ENCODE measurements at places on chromosomes 5 and 9.
A peak's percentile ranks its signal among the peaks of the same experiment; 100 is the strongest.

GRCh38 chr5:108382784-108383330 lies 959 bp upstream of the FBXL17 start:
- no peaks in the 10 kb centered on the region for H3K4me1 ChIP-seq

DNA sequence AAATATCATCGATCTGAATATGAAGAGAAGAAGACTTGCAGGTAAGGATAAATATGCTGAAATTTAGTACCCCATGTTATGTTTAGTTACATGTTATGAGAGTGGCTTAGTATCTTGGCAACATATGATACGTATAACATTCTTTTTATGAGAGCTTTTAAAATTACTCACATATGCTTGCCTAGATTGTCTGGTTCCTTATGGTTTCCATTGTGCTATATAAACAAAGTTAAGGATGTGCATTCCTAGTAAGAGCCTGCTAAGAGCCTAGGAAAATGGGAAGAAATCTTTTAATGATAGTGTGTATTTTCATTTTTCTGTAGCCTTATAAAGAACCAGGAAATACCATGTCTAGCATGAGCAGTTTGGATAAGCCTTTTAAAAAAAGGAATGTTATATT lies 112.0 kb upstream of the KCNN2 start:
- H3K4me1 ChIP-seq: no peaks in the 10 kb centered on the region
- H3K36me3 ChIP-seq: no peaks in the 10 kb centered on the region
- no peak overlapping the region for H3K27ac ChIP-seq
- peak; percentile 79 for DNase-seq
- H3K27me3 ChIP-seq: no peaks in the 10 kb centered on the region

- peak; percentile 45 for DNase-seq
- peaks cover 73% of the 10 kb centered on the region for H3K27me3 ChIP-seq
- H3K27ac ChIP-seq: no peak overlapping the region
- peaks cover 11% of the 10 kb centered on the region for H3K4me1 ChIP-seq
These were observed 92.3 kb downstream of the LMX1B start for GRCh38 chr9:126705767-126706697.

- no peak overlapping the region for H3K4me3 ChIP-seq
- DNase-seq: no peak
- H3K27me3 ChIP-seq: no peaks in the 10 kb centered on the region
These were observed 23.2 kb downstream of the PSAT1 start for GRCh38 chr9:78320030-78320693.

DNA sequence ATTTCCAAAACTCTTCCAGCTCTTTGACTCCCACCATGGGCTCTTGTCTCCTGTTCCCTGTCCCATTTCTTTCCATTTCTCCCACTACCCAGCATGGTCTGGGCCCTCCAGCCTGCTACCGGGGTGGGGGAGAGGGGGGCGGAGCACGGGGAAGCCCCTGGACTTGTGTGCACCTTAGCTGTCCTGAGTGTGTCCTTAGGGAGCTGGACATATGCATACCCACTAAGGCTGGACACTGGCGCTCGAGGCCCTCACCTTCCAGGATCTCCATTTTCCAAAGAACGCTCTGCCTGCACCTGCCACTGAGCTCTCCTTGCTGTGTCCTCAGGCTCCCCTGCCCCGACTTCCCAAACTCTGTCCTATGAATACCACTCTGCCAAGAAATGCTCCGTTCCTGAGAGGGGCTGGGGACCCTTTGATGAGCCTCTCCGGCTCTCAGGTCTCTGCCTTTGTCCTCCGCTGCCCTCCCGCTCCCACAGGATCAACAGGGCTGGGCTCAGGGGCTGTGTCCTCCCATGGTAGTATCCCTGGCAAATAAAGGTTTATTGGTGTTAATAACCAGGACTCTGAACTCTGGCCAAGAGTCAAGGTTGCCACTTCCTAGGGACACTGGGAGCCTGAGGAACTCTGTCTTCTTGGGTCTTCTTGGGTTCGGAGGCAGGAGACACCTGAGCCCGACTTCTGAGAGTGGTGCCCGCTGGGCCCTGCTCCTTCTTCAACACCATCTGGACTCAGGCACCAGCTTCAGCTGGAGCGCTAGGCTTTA lies 831 bp upstream of the SHROOM1 start:
- peak overlapping the region; percentile 78 for H3K4me3 ChIP-seq
- no peaks in the 10 kb centered on the region for H3K27me3 ChIP-seq
- H3K4me1 ChIP-seq: peaks cover 13% of the 10 kb centered on the region
- H3K27ac ChIP-seq: no peak overlapping the region
- no peaks in the 10 kb centered on the region for H3K36me3 ChIP-seq

DNA sequence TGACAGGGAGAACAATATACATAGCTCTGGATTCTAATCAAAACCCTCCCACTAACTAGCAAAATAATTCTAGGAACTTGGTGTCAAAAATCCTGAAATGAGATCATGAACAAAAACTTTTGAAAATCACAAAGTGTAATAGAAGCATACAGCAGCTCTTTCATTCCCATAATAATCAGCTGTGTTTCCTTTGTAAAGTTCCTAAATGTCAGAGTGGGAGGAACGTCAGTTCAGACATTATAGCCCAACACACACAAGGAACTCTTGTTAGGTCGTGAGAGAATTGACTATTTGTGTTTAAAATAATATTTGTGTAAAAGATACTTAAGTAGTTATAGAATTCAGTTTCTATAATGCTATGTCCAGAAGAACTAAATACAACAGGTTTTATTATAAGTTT lies 312.8 kb downstream of the SEMA5A start:
- H3K4me3 ChIP-seq: no peak overlapping the region
- H3K27ac ChIP-seq: peak overlapping the region; percentile 28
- H3K27me3 ChIP-seq: no peaks in the 10 kb centered on the region

DNA sequence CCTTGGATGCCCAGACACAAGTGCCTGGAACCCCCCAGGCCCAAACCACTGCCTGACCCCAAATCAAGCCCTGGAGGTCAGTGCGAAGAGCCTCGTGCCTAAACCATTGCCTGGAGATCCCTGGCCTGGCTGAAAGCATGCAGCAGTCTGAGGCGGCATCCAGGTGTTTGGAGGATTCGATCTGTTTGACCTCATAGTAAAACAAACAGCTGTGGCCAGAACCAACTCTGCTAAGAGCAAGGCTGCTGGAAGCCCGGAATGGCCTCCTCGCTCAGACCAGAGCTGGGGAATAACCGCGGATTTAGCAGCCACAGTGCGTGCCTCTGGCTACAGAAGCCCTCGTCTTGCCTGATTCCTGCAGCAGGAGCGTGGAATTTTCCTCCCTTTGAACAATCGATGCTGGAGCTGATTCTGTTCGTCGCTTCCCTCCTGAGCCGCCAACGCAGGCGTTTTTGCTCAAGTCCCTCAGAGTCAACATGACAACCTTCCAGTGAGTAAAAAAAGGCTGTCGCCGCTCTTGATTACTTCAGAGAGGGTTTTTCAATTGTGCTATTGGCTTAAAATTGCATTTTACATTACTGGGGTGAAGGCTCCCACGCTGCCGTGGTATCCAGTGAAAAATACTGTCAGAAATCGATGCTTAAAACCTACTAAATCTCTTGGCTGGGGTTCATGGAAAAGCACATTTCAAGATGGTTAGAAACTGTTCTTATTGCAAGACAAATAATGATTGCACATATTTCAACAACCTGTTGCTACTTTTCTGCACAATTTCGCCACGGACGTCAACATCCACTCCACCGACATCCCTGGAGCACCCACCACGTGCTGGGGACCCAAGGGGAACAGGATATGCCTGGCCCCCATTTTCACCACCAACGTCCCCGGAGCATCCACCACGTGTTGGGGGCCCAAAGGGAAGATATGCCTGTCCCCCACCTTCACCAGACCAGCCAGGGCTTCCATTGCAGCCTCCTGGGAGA lies 190.0 kb downstream of the OLFM1 start:
- H3K27ac ChIP-seq: no peak overlapping the region
- peaks cover 2% of the 10 kb centered on the region for H3K4me1 ChIP-seq
- H3K36me3 ChIP-seq: no peaks in the 10 kb centered on the region
- no peak for DNase-seq
- no peak overlapping the region for H3K4me3 ChIP-seq

- H3K36me3 ChIP-seq: no peaks in the 10 kb centered on the region
- H3K27ac ChIP-seq: no peak overlapping the region
- peaks cover 59% of the 10 kb centered on the region for H3K4me1 ChIP-seq
- DNase-seq: no peak
- H3K4me3 ChIP-seq: no peak overlapping the region
- H3K27me3 ChIP-seq: peaks cover 93% of the 10 kb centered on the region
These were observed 17.5 kb downstream of the CRB2 start for GRCh38 chr9:123373447-123373923.

- no peak overlapping the region for H3K4me3 ChIP-seq
- DNase-seq: no peak
- H3K4me1 ChIP-seq: no peaks in the 10 kb centered on the region
- no peak overlapping the region for H3K27ac ChIP-seq
These were observed 50.5 kb downstream of the ELAVL2 start for GRCh38 chr9:23775549-23775948.

GRCh38 chr5:77558266-77558665 lies 66.2 kb upstream of the WDR41 start:
- DNase-seq: no peak
- H3K27ac ChIP-seq: no peak overlapping the region
- H3K27me3 ChIP-seq: peaks cover 7% of the 10 kb centered on the region
- no peaks in the 10 kb centered on the region for H3K36me3 ChIP-seq

GRCh38 chr9:127129718-127130085 lies 7.3 kb upstream of the ANGPTL2 start:
- no peaks in the 10 kb centered on the region for H3K36me3 ChIP-seq
- H3K27me3 ChIP-seq: no peaks in the 10 kb centered on the region
- no peak overlapping the region for H3K27ac ChIP-seq
- peaks cover 20% of the 10 kb centered on the region for H3K4me1 ChIP-seq
- H3K4me3 ChIP-seq: no peak overlapping the region

DNA sequence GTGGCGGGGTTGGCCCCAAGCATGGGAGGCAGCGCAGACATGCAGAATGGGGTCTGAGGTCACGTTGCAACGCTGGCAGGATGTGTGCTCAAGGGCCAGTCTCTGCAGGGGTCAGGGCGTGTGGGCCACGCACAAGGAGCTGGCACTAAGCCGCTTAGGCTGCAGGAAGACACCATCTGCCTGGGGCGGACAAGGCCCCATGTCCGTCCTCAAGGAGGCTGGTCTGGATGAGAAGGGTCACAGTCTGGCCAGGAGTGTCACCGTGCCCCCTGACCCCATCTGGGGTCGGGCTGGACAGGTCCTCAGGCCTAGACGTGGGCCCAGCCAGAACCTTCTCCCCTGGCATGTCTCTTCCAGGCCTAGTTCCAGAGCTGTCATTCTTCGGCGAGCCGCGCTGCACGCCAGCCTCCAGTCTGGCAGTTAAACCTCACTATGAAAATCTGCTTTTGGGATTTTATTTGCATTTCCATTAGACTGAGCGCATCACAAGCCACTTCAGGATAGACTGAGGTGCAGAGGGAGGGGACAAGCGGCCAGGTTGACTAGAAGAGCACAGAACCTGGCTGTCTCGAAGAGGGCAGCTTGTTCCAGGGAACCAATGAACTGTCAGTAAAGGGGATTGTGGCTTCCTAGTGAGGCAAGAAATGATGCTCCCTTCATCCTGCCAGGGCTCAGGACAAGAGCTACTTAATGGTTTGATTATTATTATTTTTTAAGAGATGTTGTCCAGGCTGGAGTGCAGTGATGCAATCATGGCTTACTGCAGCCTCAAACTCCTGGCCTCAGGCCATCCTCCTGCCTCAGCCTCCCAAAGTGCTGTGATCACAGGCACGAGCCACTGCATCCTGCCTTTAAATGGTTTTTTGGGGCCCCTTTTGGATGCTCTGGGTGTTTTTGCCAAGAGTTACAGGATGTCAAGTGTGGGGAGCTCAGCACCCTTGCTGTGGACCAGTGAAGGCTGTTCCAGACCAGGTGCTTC lies 4.3 kb downstream of the BRD3OS start:
- H3K4me3 ChIP-seq: no peak overlapping the region
- H3K4me1 ChIP-seq: peaks cover 20% of the 10 kb centered on the region
- H3K36me3 ChIP-seq: peaks cover 62% of the 10 kb centered on the region
- DNase-seq: no peak
